ENCODE measurements at places on chromosomes 7 and 10.
A peak's percentile ranks its signal among the peaks of the same experiment; 100 is the strongest.

DNA sequence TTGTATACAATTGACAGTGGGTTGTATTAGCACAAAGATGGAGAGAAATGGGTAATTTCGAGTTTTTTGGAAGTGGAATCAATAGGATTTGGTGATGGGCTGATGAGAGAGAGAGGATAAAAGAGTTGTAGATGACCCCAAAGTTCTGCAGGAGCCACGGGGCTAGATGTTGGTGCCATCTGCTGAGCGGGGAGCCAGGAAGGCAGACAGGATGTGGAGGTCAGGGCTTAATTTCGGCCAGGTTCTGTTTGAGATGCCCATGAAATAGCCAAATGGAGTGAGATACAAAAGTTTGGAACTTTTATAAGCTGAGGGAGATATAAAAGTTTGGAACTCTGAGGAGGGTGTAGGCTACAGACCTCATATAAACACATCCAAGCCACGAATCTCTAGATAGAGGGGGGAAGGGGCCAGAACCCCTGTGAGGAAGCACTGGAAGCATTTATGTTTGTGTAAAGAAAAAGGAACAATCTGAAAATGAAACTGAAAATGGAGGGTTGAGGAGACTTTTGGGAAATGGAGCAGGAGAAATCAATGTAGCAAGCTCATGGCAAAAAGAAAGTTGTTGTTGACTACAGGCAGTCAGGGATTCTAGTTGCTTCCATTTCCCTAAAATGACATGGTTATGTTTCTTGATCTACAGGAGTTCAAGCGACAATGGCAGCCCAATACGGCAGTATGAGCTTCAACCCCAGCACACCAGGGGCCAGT is 2.2 kb downstream of the GIMAP4 start:
- DNase-seq: no peak

GRCh38 chr7:44093102-44093641 is 10.8 kb upstream of the POLM start:
- no peak for DNase-seq

DNA sequence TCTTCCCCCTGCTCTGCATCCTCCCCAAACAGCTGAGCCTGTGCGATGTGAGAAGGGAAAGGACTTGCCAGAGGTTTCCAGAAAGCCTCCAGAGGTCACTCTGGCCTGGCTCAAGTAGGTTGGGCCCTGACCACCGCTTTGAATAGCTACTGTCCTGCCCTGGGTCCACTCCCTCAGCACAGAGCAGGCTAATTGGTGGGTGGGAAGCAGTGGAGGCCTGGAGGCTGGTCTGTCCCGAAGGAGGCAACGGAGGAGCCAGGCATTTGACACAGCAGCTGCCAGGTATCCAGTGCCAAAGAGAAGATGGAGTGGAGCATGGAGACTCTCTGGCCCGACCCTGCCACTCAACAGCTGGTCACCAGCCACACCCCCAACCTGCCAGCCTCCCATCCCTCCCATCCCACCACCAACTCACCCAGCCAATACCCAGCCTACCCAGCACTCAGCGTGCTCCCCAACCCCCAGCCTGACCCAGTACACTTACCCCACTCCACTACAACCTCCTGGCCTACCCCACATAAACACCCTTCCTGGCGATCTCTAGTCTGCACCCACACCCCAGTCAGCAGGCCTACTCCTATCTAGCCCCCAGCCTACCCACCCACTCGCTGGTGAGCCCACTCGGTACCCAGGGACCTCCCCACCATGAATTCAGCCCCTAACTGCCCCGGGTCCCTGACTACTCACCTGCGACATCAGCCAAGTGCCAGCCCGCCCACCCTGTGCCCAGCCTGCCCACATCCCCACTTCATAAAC is 64.6 kb upstream of the COL13A1 start:
- no peak for DNase-seq

GRCh38 chr7:151374726-151375125 is 33.1 kb downstream of the NUB1 start:
- DNase-seq: no peak

GRCh38 chr7:156881679-156882078 is 11.3 kb downstream of the LMBR1 start:
- no peak for DNase-seq

DNA sequence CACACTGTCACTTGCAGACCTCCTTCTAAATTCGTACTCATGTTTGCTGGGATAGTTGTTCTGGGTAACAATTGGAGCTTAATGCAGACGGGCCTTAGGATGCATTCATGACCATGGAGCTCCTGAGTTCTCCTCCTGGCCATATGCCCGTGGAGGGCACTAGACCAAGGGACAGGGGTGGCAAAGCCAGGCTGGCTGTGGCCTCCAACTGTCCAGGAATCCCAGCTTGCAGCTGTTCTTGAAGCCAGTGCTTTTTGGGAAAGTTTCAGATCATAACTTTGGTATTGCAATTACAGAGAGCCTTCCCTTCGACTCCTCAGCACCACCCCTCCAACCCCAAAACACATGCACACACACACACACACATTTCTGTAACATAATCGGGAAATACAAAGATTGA is 30.6 kb downstream of the ANTXRL start:
- DNase-seq: no peak

- DNase-seq: no peak
Observed at GRCh38 chr7:36083626-36084380, 69.3 kb upstream of the EEPD1 start.

DNA sequence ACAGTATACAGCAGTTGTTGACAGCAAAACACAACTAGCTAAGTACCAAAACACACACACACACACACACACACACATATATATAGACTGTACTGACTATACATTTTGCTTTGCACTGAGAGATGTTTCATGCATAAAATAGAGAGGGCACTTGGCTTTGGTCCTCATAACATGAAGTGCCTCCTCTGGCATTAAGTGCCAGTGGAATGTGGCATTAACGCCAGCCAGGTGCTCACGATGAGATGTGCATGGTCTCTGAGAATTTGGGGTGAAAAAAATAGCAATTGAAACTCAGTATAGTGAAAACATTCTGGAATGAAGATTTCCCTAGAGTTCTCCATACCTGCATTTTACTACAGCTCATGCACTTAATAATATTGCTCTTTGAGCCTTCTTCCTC is 70.0 kb upstream of the INSYN2A start:
- no peak for DNase-seq

- DNase-seq: no peak
Observed at GRCh38 chr10:79170993-79171392, 102.2 kb downstream of the ZMIZ1 start.

- no peak for DNase-seq
Observed at GRCh38 chr7:104397442-104397841, 69.0 kb downstream of the LHFPL3 start.

DNA sequence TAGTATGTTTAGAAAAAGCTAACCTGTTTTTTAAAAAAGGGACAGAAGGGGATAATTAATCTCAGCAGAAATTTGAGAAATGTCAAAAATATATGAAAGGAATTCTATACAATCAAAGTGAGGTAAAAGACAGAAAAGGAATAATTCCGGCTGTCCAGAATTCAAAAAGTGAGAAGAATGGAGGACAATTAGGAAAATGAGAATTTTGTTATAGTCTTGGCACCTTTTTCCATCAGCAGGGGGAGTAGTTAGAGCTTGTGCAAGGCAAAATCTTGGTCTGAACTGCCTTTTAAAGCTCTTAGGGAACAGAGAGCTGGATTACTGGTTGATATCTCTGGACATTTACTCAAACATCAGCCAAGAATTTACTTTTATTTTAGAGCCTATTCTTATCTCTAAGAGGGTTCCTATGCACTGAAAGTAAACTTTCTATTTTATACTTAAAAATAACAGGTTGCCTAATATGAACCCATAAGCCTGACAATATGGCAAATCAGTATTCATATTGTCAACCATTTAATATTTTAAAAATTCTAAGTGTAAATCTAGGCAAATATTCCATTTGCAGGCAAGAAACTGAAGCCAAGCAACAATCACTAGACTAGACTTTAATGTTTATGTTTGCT is 185.6 kb downstream of the ANK3 start:
- peak; percentile 51 for DNase-seq

GRCh38 chr10:91210014-91210413 is 10.4 kb upstream of the PCGF5 start:
- DNase-seq: no peak

GRCh38 chr7:68739306-68739705 is 859.0 kb upstream of the AUTS2 start:
- no peak for DNase-seq

- no peak for DNase-seq
Observed at GRCh38 chr10:3249307-3249889, 76.8 kb upstream of the PITRM1 start.

- no peak for DNase-seq
Observed at GRCh38 chr7:135597181-135597925, 39.6 kb downstream of the NUP205 start.

- no peak for DNase-seq
Observed at GRCh38 chr7:73896454-73896853, 35.5 kb downstream of the TMEM270 start.

DNA sequence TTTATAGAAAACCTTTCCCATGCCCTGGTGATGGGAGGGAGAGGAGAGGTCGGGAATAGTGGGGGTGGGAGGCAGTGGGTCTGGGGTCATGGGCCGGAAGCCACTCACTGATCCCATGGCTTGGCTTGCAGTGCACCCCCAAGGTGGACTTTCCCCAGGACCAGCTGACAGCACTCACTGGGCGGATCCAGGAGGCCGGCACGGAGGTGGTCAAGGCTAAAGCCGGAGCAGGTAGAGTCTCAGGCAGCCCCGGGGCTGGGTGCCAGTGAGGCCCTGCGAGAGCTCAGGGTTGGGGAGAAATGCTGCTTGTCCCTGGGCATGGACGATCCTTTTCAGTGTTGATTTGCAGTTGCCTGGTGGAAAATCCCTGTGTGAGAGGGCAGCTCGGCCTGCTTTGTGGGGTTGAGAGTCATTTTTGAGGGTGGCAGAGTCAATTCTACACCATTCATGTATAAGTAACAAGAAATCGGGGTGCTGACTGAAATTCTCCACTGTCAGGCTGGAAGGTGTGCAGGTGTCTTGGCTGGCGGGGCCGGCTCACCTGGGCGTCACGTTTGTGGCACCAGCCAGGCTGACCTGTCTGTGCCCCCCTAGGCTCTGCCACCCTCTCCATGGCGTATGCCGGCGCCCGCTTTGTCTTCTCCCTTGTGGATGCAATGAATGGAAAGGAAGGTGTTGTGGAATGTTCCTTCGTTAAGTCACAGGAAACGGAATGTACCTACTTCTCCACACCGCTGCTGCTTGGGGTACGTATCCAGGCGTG is 16.5 kb downstream of the MDH2 start:
- DNase-seq: no peak

DNA sequence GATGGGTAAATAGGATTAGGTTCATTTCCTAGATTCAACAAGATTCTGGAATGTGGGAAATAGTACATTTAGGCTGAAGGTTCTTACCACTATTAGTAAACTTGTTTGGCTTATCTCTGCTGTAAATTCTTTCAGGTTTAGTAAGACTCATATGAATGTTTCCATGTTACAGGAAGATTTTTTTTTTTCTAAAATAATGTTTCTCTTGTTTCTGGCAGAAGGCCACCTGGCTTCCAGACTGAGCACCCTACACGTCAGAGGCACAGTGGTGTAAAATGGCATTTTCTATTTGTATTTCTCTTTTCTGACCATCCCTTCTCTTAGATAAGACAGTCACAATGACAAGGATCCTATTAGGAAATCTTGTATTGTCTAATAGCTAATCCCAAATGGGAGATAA is 22.7 kb upstream of the AASS start:
- DNase-seq: no peak

GRCh38 chr7:74202841-74203556 is 6.8 kb upstream of the LAT2 start:
- DNase-seq: no peak

DNA sequence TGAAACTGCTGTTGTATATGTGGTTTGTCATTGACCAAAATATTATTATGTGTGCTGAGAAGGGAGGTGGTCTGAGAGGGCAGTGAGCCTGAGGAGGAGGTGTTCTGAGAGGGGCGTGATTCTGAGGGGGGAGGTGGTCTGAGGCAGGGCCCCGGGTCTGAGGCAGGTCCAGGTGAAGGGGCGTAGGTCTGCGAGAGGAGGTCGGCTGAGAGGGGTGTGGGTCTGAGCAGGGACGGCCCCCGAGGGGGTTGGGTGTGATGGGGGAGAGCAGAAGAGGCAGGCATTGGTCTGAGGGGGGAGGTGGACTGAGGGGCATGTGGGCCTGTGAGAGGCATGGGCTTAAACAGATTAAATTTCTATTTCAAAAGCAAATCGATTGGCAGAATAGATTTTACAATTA is 32.4 kb downstream of the AKR1C4 start:
- no peak for DNase-seq

DNA sequence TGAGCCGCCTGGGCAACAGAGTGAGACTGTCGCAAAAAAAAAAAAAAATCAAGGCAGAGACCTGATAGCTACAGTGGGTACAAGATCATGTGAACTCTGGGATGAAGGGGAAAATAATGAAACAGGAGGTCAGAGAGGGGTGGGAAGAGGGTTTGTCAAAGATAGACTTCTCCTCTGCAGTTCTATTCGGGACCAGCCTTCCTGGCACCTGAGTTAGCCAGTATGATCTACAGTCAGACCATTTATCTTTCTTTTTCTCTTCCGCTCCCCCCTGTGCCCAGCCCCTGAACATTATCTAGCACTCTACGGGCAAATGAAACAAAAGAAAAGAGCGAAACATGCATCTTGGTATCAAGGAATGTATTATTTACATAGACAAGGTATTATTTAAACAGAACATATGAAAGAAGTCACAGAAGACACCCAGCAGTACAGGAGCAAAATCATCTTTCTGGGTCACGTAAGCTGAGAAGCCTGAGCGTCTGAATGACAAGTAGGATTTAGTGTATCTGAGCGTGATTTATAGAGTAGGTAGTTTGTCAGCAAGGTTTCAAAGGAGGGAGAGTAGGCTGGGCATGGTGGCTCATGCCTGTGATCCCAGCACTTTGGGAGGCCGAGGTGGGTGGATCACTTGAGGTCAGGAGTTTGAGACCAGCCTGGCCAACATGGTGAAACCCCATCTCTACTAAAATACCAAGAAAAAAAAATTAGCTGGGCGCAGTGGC is 109.0 kb downstream of the PRKCQ start:
- DNase-seq: no peak

- DNase-seq: no peak
Observed at GRCh38 chr7:156493942-156494341, 146.6 kb upstream of the RNF32 start.

- DNase-seq: no peak
Observed at GRCh38 chr7:5564894-5565293, 141.3 kb upstream of the TNRC18 start.

DNA sequence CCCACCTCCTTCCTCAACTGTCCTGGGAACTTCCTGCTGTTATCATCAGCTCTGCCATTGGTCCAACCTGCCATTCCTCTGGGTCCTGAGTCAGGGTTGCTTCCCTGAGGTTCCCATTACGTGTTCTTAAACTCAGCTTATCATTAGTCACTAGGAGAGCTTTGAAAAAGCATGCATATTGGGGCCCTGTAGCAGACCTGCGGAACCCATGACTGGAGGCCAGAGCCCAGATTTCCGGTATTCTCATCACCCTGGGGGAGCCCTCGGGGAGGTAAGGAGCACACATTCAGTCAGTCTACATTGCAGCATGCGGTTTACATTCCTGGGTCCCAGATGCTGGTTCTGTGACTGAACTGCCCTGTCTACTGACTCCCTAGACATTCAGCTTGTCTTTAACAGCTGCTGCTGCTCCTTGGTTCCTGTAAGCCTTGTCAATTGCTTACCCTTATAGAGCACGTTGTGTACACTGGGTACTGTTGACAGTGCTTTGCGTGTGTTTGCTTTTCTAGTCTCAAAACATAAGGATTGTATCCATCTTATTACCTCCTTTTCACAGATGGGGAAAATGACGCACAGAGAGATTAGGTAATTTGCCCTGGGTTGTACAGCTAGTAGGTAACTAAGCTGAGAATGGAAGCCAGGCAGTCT is 12.8 kb downstream of the CDHR3 start:
- DNase-seq: no peak

GRCh38 chr10:6990891-6991290 is 410.8 kb upstream of the PRKCQ start:
- DNase-seq: no peak
